ENCODE measurements at places on chromosomes 12 and 14.

DNA sequence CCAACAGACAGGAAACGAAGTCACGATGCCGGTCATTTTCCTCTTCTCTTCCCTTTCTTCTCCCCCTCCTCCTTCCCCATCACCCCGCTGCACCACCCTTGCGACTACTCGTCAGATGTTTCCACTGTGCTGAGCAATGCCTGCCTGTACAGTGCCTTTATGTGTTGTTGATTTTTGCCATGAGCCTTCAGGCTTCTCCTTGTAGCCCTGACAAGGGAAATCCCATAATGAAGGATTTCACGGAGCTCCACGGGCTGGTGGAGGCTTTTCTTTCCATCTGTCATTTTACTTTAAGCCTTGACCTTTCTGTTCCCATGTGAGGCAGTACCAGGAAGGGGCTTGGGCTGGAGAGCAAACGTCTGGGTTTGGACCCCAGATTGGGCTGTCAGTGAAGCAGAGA lies 28.7 kb upstream of the CCND2 start:
- DNase-seq, result no peak

- DNase-seq, result no peak
Measured at GRCh38 chr12:124369055-124369826, 74.3 kb downstream of the RFLNA start.

- no peak for DNase-seq
Measured at GRCh38 chr14:97056086-97056485, 258.9 kb downstream of the VRK1 start.

DNA sequence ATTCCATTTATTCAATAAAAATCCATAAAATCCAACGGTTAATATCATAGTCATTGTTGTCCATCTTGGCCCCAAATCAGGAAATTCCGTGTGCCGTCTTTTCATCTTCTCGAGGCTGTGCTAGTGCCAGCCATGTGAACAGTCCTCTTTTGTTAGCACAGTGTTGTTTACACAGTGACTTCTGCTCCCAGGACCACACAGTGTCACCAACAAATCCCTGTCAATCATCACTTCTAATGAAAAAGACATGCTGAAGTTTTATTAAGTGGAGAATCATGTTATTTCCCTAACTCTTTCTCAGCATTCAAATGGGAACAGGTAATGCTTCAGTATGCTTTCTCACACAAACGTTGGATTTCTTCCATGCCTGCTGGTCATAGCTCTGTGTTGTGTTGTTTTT lies 1.9 kb upstream of the SLCO1A2 start:
- DNase-seq, result no peak

- no peak for DNase-seq
Measured at GRCh38 chr12:11756523-11756922, 107.0 kb downstream of the ETV6 start.

GRCh38 chr12:102869571-102869970 lies 47.5 kb downstream of the PAH start:
- DNase-seq, result no peak

- DNase-seq, result no peak
Measured at GRCh38 chr12:27998170-27998569, 25.6 kb upstream of the PTHLH start.

DNA sequence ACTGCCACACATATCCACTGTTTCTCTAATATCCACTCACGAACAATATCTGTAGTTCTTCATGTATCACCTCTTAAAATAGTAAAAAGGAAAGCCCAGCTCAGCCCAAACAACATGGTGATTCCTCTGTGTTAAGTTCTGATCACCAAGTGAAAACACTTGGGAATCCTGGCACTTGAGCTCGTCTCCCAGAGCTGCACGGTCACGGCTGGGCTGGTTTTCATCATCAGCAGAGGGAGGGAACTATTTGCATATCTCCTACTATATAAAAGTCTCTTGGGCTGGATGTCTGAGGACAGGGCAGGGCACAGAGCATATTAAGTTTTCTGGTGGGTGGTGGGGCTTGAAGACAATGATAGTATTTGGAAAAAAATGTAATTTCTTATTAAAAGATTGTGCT lies 870.6 kb downstream of the TMEM121 start:
- DNase-seq, result no peak

DNA sequence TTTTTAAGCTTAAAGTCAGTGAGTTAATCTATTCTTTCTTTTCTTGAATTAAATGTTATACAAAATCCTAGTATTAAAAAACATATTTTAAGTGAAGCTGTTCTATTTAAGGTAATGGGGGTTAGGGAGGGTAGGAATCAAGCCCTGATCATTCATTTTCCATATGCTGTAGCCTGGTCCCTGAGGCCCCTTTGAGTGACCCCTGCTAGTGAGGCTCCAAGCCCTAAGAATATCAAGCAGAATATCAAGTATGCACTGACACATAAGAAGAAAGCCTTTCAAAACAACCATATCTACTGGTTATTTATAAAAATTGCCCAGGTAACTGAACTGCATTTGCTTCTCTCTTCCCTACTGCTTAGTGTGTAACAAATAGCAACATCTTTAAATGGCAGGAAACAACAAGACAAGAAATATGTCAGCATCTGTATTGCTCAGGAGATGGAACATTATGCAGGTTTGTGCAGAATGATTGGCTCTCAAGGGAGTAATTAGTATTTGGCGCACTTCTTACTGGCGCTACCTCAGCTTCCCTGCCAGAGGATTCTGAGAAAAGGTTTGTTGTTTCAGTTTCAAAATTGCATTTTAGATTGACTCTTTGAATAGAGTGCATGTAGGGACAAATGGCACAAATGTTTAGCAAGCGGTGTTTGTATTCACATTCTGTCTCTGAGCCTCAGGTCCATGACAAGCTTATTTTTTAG lies 223.0 kb downstream of the DUSP6 start:
- DNase-seq, result no peak

DNA sequence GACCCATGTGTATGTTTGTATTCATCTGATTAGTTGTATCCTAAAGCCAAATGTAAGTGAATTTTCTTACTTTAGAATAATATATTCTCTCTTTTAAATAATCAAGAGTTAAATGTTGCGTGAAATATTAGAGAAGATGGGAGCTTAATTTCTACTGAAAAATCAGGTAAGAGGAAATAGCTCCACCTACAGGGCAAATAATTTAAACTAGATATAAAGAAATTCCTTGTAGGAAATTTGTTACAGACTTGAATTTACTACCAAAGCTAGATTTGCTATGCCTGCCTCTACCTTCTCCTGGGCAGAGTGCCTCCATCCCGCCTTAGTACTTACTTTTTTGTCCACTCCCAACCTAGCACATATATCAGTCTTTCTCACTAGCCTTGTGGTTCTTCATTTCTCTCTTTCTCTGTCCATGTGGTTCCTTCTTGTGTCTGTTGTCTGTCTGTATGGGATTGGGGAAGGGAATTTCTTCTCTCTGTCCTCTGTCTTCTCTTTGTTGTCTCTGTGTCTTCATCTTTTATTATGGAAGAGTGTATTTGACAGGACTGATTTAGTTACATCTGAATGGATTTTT lies 44.7 kb downstream of the PALS1 start:
- DNase-seq, result peak; percentile 7

- no peak for DNase-seq
Measured at GRCh38 chr12:8906266-8907180, 7.8 kb upstream of the PHC1 start.

GRCh38 chr12:21350975-21351374 lies 16.3 kb upstream of the SLCO1A2 start:
- no peak for DNase-seq

DNA sequence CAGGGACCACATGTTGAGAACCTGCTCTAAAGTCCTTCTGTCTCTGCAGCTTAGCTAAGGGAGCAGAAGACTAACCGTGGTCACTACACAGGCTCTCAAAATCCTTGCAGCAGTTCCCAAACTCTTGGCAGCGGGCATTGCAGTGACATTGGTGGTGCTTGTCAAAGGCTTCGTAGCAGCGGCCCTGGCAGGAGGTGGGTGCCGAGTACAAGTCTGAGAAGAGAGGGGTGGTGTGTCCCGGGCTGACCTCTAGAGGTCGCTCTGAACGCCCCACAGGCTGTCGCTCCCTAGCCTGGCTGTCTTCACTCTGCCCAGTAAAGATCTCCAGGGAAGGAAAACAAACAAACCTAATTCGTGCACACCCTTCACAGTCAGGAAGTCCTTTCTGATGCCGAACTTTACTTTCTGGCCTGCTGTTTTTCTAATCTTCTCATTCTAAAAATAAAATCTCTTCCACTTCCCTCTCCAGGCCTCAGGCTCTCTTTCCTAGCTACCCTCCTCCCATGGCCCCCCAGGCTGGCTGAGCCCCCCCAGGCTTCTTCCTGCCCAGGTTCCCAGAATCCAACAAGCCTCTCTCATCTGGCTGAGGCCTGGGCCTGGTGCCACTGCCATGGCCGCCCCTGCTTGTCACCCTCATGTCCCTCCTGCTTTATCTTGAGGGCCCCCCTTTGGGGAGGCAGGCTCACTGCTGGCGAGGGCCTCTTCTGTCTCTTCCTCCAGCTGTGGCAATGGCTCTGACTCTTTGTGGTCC lies 7.7 kb downstream of the ENDOU start:
- peak; percentile 60 for DNase-seq

DNA sequence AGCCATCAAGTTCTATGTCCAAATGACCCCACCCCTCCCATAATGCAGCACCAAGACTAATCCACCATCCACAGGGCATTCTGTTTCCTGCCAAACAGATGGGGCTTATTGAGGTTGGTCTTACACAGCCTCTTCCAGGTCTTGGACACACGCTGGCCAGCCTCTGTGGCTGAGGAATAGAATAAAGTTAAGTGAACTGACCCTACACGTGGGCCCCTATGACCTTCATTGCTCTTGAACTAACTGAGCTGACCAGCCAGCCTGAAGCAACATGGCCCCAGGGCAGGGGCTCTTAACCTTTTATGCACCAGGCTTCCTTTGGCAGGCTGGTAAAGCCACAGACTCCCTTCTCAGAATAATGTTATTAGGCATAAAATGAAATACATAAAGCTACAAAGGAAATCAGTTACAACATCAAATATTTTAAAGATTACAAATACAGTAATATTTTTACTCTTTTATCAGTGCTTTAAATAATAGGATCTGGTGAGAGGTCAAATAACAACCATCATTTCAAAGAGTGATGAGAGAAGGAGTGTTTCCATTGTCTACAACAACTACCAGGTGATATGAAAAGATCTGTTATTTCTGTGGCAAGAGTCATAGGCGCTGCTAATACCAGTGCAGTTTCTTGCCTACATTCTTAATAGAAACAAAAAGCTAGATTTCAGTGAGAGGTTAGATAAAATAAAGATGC lies 192.9 kb upstream of the NUDT4 start:
- no peak for DNase-seq

DNA sequence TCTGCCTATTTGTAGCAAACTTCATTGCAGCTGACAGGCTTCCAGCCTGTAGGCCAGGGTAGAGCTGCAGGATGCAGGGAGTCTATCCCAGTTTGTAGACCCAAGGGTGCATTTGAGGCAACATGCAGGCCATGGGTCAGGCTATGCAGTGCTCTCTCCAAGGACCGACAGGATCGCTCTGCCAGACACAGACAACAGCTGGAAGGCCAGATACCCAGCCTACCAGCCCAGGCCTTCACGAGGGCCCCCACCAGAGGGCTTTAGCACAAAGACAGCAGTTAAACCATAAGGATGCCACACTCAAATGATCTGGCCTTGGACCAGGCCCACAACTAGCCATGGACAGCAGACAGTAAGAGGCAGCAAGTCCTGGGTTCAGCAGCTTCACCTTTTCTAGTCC lies 10.3 kb downstream of the KCTD10 start:
- DNase-seq, result no peak

GRCh38 chr12:24915501-24915900 lies 33.4 kb downstream of the BCAT1 start:
- DNase-seq, result no peak

GRCh38 chr12:28865776-28866175 lies 283.3 kb upstream of the FAR2 start:
- no peak for DNase-seq

DNA sequence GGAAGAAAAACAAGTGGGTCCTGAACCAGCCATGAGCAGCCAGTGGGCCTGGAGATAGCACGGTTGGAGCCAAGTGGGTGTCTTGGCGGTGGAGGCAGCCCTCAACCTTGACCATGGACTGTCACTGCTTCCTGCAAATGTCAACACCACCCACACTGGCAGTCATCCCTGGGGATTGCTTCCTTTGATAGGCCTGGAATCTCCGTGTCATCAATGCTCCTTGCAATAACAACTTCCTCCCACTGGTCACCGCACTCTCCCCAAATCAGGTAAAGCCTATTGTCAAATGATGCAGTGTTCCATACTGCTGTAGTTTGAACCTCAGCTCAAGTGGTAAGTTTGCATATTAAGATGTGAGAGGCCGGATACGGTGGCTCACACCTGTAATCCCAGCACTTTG lies 129.1 kb downstream of the NTF3 start:
- no peak for DNase-seq

All from GM20000 (cell line).